ENCODE measurements at places on chromosomes 12 and 14. TPM values are rescaled to one million over a fixed set of nuclear protein-coding genes. Genes with fewer than 3 reads are reported as not detected.

The FAM181A gene
- total RNA-seq: not detected

- H3K36me3 ChIP-seq: peaks cover 16% of the 10 kb centered on the region
- no peaks in the 10 kb centered on the region for H3K4me1 ChIP-seq
- DNase-seq: no peak
- H3K27ac ChIP-seq: peak overlapping the region; percentile 10
- H3K27me3 ChIP-seq: no peaks in the 10 kb centered on the region
- H3K4me3 ChIP-seq: no peak overlapping the region
Observed at GRCh38 chr14:77738559-77739250, 22.3 kb downstream of the SNW1 start.

The GABARAPL1 gene
- 96.2 TPM for total RNA-seq

- H3K4me1 ChIP-seq: peaks cover 4% of the 10 kb centered on the region
- no peaks in the 10 kb centered on the region for H3K36me3 ChIP-seq
- H3K4me3 ChIP-seq: no peak overlapping the region
- H3K27me3 ChIP-seq: no peaks in the 10 kb centered on the region
- H3K27ac ChIP-seq: no peak overlapping the region
- no peak for DNase-seq
Observed at GRCh38 chr12:72264548-72265175, 7.5 kb upstream of the TRHDE start.

The JAG2 gene
- 3.8 TPM for total RNA-seq

DNA sequence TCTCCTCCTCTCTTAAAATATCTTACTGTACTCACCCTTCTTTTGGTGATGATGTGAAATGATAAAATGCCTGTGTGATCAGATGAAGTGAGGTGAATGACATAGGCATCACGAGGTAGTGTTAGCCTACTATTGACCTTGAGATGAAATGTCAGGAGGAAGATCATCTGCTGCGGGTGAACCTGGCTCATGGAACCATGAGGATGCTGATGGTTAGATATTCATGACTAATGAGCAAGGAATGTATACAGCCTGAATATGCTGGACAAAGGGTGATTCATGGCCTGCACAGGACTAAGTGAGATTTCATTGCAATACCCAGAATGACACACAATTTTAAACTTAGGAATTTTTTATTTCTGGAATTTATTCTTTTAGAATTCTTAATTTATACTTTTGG is 89.6 kb downstream of the DAAM1 start:
- no peak for DNase-seq
- H3K36me3 ChIP-seq: peaks cover 15% of the 10 kb centered on the region
- peaks cover 8% of the 10 kb centered on the region for H3K4me1 ChIP-seq
- H3K27me3 ChIP-seq: no peaks in the 10 kb centered on the region
- no peak overlapping the region for H3K27ac ChIP-seq

GRCh38 chr12:52033446-52034140 is 17.6 kb upstream of the NR4A1 start:
- H3K27ac ChIP-seq: peak overlapping the region; percentile 94
- peaks cover 22% of the 10 kb centered on the region for H3K27me3 ChIP-seq
- DNase-seq: no peak
- H3K36me3 ChIP-seq: no peaks in the 10 kb centered on the region
- peak overlapping the region; percentile 66 for H3K4me3 ChIP-seq

GRCh38 chr12:116969615-116970585 is 59.1 kb downstream of the FBXW8 start:
- H3K4me1 ChIP-seq: peaks cover 9% of the 10 kb centered on the region
- no peak overlapping the region for H3K27ac ChIP-seq
- peaks cover 27% of the 10 kb centered on the region for H3K36me3 ChIP-seq
- H3K4me3 ChIP-seq: no peak overlapping the region

The CACNA1C gene
- total RNA-seq: 11.7 TPM

The HOXC4 gene
- 19.6 TPM for total RNA-seq

The TPH2 gene
- not detected for total RNA-seq
